ENCODE measurements at places on chromosomes 3 and 15.

- DNase-seq: no peak
Measured at GRCh38 chr3:55330756-55331155, 156.3 kb downstream of the WNT5A start.

DNA sequence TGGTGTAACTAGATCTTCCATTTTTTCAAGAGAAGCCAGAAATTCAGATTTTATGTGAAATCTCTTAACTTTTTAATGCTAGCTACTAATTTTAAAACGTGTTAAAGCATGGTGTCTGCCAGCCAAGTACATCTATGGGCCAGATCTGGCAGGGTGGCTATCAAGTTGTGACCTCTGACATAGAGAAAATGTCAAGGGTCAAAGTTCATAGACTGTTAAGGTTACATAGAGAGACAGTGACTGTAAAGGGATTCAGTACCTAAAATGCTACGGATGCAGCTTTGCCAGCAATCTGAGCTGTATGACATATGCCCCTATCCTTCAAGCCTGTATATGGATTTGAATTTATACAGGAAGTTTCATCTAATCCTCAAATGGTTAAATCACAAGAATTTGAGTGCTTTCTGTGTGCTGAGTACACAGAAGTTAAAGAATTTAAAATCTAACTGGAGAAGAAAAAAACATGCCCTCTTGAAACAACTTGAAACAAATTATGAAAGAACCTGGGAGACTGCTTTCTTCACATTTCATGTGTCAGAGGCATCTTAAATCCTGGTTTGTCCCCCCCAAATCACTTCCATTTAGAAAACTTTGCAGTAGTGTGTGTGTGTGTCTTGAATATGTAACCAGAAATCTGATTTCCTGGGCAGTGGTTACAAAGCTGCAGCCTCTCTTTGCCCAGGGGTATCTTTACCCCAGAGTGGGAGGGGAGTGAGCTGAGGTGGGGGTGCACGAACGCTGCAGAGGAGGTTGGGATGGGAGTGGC is 895 bp upstream of the ARHGAP31 start:
- no peak for DNase-seq

GRCh38 chr3:5618170-5618569 is 430.7 kb downstream of the EDEM1 start:
- DNase-seq: no peak

DNA sequence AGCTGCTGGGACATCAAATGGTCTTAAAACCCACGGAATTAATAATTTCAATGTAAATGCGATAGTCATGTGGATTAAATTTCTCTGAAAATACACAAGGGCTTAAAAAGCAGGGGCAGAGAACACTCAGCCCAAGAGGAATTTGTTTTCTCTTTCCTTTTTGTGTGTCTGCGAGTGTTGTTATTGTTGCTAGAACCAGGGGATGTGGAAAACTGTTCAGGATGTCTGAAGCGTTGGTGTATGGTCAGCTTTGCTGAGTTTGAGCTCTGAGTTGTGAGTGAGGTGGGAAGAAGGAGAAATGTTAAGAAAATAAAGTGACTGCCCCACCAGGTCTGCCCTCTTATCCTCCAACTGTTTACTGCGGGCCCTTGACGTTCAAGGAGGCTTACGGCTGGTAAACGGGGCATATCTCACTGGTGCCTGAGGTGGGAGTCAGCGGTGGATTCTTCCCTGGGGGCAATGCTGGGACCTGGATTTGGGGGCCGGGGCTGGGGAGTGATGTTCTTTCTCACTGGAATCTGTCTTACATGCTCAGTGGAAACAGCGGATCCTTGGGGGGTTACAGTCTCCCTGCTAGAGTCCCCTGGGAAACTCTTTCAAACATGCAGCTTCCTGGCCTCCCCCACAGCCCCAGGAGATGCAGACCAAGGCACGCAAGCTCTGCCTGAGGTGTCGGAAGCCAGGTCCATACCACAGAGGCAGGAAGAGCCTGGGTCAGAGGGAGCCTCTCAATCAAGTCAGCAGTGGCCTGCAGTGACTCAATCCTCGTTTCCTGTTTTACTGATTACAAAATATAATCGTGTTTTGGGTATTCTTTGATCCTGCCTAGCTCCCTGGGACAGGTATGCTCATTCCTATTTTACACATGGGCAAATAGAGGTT is 41.8 kb downstream of the ITGA11 start:
- no peak for DNase-seq

DNA sequence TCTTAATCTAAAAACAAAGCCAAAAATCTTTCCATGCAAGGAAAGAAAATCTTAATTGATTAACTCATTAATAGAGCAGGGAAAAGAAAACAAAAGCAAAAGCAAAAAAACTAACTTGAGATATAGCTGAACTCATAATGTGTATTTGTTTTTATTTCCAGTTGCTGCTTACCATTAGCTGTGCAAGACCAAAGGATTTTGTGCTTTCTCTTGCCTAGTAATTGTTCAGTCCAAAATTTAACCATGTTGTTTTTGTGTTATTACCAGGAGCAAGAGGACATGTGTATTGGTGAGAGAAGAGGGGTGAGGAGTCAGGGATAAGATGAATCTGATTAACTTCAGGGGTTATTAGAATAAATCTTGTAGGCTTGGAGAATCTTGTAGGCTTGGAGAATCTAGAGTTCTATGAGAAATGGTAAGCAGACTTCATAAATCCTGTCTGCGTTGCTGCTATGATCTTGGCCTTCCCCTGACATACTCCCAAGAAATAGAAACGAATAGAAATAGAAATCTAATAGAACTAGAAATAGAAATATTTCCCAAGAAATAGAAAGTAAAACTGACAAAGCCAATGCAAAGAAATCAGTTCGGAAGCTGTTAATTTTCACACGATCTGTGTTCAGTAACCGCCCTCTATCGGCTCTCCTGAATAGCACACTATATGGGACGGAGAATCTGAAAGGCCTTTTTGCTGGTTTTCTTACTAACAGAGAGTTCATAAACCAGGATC is 72.6 kb upstream of the TNFSF10 start:
- peak; percentile 82 for DNase-seq

GRCh38 chr3:149315694-149316093 is 17.7 kb downstream of the TM4SF18 start:
- DNase-seq: no peak

- no peak for DNase-seq
Measured at GRCh38 chr3:100004931-100005330, 109.4 kb downstream of the FILIP1L start.

DNA sequence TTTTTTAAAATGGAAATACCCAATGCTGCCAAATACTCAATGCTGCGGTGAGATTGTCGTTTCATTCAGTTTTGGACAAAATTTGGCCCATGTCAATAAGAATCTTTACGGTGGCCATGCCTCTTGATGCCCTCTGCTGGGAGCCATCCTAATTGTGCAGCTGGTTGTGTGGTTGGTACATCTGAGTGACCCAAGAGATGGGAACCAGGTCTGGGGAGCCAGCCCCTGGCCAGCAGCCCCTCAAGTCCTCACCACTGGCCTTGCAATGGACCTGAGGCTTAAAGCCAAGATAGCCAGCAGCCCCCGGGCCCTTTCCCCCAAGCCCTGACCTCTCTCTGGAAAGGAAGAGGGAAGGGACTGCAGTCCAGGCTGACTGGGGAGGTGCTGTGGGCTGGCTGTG is 36.4 kb upstream of the ESYT3 start:
- no peak for DNase-seq

DNA sequence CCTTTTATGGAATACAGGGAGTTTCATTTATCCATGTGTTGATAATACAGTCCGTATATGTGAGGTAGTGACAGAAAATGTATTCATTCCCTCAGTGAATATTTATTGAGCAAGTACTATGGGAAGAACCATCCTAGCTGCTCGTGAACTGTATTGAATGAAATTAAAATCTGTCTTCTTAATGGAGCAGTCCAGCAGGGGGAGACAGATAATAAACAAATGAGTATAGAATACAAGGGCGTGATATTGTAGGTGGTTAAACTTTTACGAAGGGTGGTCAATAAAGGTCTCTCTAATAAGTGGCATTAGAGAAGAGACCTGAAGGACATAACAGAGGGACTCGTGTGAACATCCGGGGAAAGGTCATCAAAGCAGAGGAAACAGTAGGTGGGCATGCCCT is 62.7 kb upstream of the OSTN start:
- peak; percentile 2 for DNase-seq

DNA sequence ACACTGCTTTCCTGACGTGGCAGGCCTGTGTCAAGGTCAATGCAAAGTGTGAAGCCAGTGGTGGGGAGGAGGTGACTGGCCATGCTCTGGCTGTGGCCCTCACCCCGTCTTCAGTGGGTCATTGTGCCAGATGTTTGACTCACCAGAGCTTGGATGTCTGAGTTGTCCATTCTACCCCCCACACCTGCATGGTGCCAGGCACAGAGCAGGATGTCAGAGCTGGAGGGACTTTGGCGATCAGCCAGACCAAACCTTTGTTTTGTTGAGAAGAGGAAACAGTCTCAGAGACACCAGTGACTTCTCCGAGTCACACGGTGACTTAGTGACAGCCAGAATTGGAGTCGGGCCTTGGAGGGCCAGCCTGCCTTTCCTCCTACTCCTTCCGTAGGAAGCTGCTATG is 49.5 kb downstream of the SMAD6 start:
- peak; percentile 90 for DNase-seq

- DNase-seq: no peak
Measured at GRCh38 chr15:64158363-64159134, 4.3 kb downstream of the PPIB start.

GRCh38 chr3:168517249-168518071 is 421.7 kb upstream of the GOLIM4 start:
- DNase-seq: no peak

DNA sequence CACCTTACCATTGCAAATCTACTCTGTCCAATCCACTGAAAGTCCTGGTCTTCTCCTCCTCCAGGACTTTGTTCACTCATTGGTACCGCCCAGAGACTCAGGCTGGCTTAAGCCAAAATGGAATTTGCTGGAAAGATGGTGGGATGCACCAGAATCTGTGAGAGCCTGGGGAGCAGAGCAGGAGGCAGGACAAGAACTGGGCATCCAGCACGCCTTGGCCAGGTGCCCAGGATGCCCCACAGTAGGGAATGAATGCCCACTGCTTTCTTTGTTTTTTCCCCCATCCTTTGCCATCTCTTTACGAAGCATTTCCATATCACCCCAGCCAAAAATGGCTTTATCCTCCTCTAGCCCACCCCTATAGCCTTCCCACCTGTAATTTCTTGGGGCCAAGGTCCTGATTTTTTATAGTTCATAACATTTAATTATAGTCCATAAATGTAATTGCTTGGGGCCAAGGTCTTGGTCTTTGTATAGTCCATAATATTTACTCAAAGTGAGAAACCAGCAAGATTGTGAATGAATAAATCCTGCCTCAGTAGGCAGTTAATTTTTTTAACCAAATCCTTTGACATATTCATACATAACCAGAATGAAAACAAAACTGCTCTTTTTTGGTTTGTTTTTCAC is 23.3 kb upstream of the IREB2 start:
- no peak for DNase-seq

- no peak for DNase-seq
Measured at GRCh38 chr3:70179111-70179510, 133.3 kb downstream of the MDFIC2 start.

- no peak for DNase-seq
Measured at GRCh38 chr15:63054281-63054683, 11.7 kb downstream of the TPM1 start.

GRCh38 chr3:158520433-158520832 is 50.6 kb upstream of the MLF1 start:
- DNase-seq: no peak

DNA sequence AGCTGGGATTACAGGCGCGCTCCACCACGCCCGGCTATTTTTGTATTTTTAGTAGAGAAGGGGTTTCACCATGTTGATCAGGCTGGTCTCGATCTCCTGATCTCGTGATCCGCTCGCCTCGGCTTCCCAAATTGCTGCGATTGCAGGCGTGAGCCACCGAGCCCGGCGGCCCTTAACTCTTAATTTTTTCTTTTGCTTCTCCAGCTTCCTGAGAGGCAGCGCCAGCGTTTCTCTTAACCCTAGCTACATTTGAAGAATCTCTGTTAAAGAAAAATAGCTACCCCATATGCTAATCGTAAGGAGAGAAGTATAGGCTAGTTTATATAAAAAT is 465 bp upstream of the GK5 start:
- DNase-seq: no peak

- no peak for DNase-seq
Measured at GRCh38 chr3:154728285-154728684, 298.3 kb upstream of the GPR149 start.

GRCh38 chr3:17459470-17459993 is 282.9 kb downstream of the TBC1D5 start:
- DNase-seq: peak; percentile 24

DNA sequence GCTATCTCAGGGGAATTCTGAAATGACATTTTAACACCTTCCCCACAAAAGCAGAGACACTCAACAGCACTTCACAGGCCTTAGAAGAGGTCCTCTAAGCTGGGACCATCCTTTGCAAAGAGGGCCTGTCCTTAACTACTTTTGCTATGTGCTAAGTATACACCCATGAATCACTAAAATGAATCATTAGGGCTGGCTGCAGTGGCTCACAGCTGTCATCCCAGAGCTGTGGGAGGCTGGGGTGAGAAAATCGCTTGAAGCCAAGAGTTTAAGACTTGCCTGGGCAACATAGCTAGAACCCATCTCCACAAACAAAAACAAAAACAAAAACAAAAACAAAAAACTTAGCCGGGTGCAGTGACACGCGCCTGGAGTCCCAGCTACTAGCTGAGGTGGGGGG is 53.9 kb upstream of the MELTF start:
- peak; percentile 20 for DNase-seq

GRCh38 chr3:59963676-59964075 is 913.9 kb upstream of the CFAP20DC start:
- DNase-seq: no peak

GRCh38 chr3:125402639-125403038 is 27.5 kb upstream of the ZNF148 start:
- DNase-seq: no peak

GRCh38 chr3:193885832-193886231 is 250.1 kb upstream of the HES1 start:
- peak; percentile 89 for DNase-seq

- DNase-seq: peak; percentile 45
Measured at GRCh38 chr15:73686781-73687256, 2.6 kb downstream of the CD276 start.

DNA sequence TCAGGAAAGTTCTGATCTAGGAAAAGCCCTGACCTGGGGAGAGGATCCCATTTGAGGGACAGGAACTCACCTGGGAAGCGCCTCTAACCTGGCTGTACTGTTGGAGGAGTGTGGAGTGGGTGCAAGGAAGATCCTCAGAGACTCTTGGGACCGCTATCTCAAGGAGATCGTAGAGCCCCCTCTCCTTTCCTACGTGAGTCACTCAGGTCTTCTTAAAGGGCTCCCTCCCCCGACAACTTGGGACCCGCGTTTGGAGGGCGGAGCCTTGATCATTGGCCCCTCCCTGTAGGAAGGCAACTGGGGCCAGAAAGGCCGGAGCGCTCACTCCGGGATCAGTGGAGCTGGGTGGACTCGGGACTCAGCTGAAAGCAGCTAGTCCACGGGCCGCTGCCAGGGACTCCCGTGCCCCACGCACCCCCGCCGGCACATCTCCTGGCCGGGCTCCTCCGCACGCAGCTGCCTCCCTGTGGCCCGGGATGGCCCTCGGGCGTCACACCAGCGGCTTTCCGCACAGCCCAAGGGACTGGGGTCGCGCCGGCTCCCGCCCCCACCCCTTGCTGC is 520 bp downstream of the SLC26A6 start:
- peak; percentile 50 for DNase-seq

GRCh38 chr15:80559761-80560160 is 135.3 kb upstream of the ABHD17C start:
- DNase-seq: no peak

- no peak for DNase-seq
Measured at GRCh38 chr3:52827441-52827840, 3.0 kb downstream of the ITIH4 start.
